ENCODE measurements at places on chromosomes 16 and 17.

GRCh38 chr16:8858994-8859912 lies 9.6 kb downstream of the CARHSP1 start:
- DNase-seq: no peak

DNA sequence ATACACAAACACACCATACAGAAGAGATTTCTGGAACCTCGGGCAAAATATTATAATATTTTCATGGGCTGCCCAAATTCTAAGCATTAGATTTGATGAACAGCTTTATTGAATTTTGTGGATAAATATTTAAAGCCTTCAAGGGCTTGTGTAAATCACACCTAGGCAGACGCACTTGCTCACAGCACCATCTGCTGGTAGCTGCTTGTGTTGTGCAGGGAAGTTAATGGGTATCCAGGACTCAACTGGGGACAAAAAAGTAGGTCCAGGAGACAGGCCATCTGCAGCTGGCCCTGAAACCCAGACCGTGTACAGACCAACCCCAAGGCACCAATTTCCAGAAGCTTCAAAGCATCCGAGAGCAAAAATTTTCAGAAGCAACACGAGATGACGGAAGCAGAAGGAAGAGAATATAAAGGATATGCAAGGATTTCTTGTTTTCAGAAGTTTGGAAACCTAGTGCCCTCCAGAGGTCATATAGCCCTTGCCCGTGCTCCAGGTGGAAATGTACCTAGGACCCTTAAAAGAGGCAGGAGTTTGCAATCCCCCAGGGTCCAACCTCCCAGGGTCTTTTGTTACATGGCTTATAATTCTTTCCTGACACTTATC lies 140.0 kb downstream of the CHD9NB start:
- DNase-seq: peak; percentile 16

DNA sequence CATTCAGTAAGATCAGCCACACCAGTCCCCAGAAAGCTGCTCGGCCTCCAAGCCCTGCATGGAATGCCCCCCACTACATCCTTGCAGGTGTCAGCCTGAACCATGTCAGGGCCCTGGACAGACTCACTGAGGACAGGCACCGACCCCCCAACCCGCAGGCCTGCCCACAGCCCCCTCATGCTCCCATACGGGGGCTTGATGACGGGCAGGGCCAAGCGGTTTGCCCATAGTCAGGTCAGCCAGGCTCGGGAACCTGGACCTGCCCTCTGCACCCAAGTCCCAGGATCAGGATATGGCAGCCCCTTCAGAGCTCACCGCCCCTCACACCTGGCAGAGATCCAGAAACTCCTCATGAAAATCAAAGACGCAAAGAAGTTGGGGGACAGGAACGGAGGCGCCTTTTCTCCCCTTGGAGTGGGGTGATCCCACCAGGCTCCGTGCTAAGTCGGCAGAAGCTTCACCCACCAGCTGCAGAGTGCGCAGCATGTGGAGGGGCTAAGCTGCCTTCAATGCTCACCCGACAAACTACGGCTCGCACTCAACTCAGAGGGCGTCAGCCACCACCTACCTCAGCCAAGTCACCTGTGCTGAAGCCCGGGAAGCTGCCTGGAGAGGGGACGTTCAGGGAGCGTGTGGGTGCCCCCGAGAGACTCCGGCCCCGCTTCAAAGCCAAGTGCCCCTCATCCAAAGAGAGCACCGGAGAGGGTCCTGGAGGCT lies 26.5 kb downstream of the GNPTG start:
- no peak for DNase-seq

GRCh38 chr17:2101448-2102257 lies 46.8 kb downstream of the HIC1 start:
- DNase-seq: peak; percentile 18

GRCh38 chr17:21284319-21285163 lies at the start of gene MAP2K3:
TSS of gene MAP2K3 (plus strand) at chr17:21284711. CDS start at chr17:21284921, 210 bp downstream.
- DNase-seq: peak; percentile 73

DNA sequence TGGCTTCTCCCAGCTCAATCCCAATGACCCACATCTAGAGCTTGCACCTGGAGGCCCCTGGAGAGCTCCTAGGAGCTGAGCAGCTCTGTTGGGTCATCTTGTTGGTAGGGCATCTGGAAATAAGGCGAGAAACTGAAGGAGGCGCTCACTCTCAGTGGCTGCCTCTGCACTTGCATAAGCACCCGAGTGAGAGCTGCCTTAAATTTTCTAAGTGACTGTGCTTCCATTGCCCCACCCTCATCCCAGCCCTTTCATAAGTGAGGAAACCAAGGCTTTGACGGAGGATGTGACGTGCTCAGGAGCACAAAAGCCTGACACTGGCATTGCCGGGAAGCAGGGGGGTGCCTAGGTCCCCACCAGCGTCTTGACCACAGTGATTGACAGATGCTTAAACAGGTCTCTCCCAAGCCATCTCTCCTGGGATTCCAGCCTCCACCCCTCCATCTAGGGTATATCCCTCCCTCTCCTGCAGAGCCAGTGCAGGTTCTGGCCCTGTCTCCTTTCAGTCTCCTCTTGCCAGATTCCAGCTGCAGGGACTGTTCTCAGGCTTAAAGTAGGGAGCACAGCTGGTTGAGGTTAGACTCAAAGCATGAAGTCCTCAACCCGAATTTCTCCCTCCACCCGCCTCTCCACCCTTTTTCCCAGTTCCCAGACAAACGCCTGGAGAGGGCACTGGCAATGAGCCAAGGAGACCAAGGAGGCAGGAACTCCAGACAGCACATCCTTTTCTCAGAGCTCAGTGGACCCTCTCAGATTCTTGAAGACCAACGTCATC lies 113.7 kb downstream of the IRX5 start:
- no peak for DNase-seq

GRCh38 chr16:68826652-68827051 lies 16.7 kb upstream of the TANGO6 start:
- no peak for DNase-seq

DNA sequence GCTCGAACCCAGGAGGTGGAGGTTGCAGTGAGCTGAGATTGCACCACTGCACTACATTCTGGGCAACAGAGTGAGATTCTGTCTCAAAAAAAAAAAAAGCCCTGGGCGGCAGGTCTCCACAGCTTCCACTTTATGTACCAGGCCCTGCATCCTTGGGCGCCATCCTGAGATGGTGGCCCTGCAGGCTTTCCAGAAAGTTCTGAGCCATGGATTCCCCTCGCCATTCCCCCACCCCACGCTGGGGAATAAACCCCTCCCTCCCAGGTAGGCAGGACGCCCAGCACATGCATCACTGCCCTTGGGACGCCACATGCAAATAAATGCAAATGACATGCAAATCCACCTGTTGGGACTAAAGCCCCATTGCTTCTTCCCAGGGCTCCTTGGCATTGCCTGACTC lies 13.8 kb upstream of the ZNF469 start:
- no peak for DNase-seq
